SHP77 treated with DMSO at 0.1 percent for 48 hours (cell line): ENCODE measurements at places on chromosomes 11 and 22.

DNA sequence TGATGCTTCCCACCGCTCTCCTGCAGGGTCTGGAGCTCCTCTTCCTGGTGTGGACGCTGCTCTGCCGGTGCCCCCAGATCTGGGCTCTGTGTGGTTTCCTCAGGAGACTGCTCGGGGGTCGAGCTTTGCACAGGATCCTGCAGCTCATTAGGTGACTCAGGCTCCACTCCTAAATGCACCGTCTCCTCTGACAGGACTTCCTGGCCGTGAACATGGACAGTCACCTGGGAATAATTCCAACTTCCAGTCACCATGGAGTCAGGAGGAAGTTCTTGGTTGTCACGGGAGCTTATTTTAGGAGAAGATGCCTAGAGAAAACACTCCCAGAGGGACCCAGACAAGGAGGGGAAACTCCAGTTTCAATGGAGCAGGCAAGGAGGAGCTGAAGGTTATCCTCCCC, 11.9 kb downstream of the ZNF202 start:
- DNase-seq, result no peak

GRCh38 chr11:28878025-28878424, 769.8 kb downstream of the METTL15 start:
- DNase-seq, result no peak

DNA sequence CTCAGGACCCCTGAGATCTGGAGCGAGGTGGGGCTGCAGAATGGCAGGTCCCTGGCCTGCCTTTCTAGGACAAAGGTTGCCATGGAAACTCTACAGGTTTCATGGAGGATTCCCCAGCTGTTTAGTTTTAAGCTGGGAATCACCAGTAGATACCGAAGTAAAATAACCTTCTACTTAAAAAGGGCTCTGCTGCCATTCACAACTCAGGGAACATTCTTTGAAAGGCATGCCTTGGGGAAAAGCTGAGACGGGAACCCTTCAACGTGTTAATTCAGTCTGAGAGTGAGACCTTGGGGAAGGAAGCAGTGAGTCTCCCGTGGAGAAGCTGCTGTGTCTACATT, 493.3 kb downstream of the BRD1 start:
- DNase-seq, result no peak

- no peak for DNase-seq
Measured at GRCh38 chr11:15638386-15638787, 523.7 kb downstream of the INSC start.

DNA sequence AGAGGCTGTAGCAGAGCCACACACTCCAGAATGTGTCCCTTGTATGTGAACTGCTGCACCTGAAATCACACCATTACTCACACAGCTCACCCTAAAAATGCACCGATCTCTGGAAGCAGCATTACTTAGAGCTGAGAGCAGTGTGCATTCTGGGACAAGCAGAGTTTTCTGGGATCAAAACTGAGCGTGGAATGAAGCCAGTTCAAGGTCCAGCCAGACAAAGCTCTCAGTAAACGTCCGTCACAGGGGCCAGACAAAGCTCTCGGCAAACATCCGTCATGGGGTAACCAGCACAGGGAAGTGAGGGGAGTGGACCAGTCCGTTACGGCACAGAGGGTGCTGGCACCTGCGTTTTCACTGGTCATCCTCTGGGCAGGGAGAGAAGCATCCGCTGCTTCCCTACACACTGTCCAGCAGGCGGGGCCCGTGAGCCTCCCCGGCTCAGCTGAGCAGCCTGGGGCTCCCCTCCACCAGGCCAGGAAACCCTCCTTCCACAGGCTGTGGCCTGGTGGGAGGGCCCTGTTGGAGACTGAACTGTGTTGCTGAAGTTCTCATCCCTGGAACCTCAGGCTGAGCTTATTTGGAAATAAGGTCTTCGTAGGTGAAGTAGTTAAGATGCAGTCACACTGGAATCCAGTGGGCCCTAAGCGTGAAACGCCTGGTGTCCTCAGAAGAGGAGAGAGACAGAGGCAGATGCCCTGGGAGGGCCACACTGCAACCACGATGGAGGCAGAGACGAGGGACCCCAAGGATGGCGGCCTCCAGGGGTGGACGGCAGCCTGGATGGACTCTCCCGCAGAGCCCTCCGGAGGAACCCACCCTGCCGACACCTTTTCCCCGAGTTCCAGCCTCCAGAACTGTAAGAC, 883.9 kb downstream of the BRD1 start:
- DNase-seq, result peak; percentile 56

GRCh38 chr11:88301488-88302140, 35.9 kb downstream of the CTSC start:
- DNase-seq, result no peak

- DNase-seq, result no peak
Measured at GRCh38 chr11:84526250-84526649, 1100.9 kb downstream of the DLG2 start.

DNA sequence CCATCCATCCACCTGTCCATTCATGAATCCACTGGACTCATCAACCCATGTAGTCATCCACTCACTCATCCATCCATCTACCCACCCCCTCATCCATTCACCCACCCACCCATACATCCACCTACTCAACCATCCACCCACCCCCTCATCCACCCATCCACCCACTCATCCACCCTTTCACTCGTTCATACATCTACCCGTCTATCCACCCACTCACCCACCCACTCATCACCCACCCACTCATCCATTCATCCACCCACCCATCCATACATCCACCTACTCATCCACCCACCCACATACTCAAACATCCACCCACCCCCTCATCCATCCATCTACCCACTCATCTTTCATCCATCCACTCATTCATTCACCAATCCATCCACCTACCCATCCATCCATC, 37.7 kb downstream of the RTL6 start:
- DNase-seq, result no peak

- no peak for DNase-seq
Measured at GRCh38 chr22:23772649-23773473, at the start of gene MMP11. Gene MMP11, plus strand, starts transcription at chr22:23772849. Its CDS starts 22 bp downstream, at chr22:23772871.

DNA sequence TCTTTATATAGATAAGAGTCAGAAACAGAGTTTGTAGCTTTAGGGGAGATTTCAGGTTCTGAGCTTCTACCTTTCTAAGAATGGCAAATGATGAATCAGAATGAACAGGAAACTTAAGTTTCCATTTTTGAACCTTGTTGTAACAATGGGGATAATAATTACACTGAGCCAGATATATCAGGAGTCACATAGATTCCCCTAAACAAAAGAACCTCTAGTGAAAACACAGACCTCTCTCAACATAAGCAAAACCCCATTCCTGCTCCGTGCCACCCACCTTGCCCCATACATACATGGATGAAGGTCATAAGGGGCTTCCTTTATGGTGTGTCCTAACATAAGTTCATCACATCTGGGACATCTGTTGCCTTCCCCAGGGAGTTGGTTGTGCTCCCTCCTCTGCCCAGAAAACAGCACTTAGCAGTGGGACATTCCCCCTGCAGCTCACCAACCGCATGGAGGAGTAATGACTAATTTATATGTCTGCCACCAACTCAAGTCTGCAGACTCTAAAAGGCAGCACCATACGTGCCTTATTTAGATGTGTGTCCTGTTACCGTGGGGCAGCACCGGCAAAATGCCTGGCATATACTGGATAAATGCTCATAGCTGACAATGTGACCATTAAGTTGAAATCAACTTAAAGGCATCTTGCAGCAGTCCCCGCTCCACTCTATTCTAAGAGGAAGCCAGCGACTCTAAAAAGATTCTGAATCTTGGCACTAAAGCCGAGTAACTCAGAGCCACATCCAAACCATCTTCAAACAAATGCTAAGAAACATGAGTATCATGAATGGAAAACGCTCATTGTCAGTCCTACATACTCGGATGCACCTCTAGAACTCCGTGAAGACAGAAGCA, 8.0 kb downstream of the JAML start:
- no peak for DNase-seq

- no peak for DNase-seq
Measured at GRCh38 chr11:8732748-8733241, 50.2 kb downstream of the RPL27A start.

- no peak for DNase-seq
Measured at GRCh38 chr22:23555118-23555517, 25.0 kb downstream of the IGLL1 start.

DNA sequence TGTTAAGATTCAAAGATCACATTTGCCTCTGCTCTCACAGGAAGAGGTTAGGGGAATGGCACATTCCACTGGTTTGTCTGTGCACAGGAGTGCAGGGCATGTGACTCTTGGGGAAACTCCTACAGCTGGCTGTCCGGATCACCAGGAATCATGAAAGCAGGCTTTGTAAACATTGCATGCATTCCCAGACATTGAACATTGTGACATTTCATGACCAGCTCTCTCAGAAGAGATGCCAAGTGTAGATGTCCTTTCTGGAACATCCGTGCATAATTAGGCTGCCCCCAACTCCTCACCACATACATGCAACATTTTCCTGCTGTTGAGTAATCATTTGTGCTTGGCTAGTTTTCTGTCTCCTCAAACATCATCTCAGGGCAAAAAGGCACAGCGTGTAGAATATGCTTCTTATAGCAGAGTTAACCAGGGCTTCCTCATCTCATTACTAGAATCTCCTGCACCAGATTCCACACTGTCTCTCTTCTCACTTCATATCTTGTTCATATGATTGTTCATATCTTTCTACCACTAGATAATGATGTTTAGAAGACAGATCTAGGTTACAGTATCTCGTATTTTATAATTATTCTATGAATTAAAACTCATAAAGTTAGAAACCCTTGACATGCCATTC, 694.7 kb downstream of the NTM start:
- DNase-seq, result no peak

- no peak for DNase-seq
Measured at GRCh38 chr22:43919106-43919973, 4.3 kb upstream of the PNPLA3 start.

DNA sequence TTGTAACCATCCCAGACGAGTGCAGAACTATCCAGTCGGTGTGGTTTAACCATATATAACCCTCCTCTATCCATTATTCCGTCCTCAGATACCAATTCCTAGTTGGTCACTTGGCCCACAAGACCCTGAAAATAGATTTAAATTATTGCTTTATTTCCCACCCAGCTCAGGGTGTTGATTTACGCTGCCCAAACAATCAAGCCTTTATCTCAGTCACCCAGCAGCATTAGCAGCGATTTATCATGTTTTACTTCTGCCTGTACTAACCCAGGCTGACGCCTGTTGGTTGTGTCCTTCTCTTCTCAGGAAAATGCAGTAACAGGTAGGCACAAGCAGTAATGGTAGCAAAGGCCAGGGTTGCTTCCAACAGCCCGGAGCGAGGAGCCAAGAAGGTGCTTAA, 81.2 kb downstream of the DSCAML1 start:
- no peak for DNase-seq

- DNase-seq, result no peak
Measured at GRCh38 chr11:35349897-35350296, 69.5 kb downstream of the SLC1A2 start.

DNA sequence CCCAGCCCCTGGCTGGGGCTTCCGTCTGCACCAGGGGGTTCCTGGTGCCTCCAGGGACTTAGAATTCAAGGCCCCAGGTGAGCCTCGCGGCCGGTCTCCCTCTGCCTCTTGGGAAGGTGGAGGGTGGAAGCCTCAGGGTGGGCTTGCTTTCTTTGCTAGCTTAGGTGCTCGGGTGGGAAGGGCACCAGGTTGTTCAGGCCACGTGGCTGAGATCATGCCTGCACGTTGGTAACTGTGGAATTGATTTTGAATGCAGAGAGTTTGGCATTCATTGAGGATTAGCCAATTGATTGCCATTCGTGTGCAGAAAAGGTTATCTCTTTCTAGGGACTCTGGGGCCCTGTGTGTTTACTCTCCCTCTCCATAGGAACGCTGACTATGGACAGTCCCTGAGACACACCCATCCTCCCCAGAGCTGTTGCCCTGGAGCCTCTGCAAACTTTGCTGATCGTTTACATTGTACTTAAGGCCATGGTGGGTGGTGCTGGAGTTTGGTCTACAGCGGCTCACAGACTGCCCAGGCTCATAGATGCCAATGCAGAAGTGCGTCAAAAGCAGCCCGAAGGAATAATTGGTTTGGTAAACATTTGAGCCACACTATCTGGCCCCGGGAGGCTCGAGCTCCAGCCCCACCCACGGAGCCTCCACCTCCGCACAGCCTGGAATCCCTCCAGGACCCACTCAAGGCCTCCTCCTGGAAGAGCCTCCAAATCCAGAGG, 1457.7 kb downstream of the BRD1 start:
- no peak for DNase-seq

GRCh38 chr11:68159161-68159560, 38.0 kb upstream of the CHKA start:
- DNase-seq, result no peak

GRCh38 chr11:66281776-66282467, 3.9 kb downstream of the CNIH2 start:
- no peak for DNase-seq

- no peak for DNase-seq
Measured at GRCh38 chr22:38335077-38335476, 17.8 kb upstream of the CSNK1E start.

DNA sequence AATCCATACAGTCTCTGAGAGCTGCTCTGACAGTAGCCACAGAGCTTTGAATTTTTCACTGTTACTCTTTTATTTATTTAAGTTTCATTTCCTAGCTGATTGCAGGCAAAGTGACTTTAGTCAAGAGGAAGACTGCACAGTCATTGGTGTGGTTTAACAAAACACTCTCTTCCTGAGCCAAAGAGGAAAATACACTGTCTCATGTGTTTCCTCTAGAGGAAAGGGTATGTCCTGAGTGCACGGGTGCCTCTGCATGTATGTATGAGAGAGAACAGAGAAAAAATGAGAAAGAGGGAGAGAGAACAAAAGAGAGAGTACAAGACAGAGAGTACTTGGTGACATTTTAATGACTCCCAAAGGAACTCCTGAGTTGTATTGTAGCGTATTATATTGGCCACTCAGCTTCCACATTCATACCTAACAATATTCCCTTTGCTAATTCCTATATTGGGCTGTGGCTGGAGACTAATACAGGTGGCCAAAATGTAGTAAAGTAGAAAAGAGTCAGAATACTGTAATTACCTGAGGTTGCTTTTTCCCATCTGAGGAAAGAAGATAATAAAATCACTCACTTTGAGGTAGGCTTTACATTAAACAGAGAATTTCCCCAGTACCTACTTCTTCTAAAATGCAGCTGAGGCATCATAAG, at the start of gene OR4D9:
OR4D9 (plus strand) TSS at position 599 of the 649 bp plus-strand sequence. CDS start 3,374 bp downstream, outside the sequence.
- DNase-seq, result no peak

DNA sequence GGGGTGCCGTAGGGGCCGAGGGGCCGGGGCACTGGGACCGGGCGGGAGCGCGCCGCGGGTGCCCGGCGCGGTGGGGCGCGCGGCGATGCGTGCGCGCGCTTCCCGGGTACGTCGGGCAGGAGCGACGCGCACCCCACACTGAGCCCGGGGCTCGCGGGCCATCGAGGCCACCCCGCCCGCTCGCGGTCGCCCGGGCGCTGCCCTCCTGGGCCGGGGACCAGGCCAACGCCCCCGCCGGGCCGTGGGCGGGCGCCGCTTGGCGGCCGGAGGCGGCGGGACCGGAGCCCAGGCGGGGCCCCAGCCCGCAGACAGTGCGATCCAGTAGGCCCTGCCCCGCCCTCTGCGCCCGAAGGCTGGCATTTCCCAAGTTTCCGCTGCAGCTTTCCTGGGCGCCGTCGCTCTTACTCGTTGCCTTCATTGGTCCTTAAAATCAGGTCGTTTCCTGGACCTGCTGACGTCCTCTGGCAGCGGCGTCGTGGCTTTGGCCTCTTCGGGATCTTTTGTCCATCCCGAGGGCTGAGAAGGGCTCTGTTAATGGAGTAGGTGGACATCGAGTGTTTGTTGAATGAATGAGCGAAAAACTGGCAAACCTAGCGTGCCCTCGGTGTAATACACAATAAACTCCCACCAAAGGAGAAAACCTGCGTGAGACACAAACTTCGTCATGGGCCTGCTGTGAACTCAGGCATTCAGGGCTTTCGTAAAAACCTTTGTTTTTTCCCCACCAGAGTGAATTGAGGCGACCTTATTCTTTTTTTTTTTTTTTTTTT, 638 bp downstream of the PARVA start:
- DNase-seq, result no peak
